ENCODE measurements at places on chromosomes 2 and 18.
A peak's percentile ranks its signal among the peaks of the same experiment; 100 is the strongest.

GRCh38 chr2:233819884-233820773 lies 34.2 kb downstream of the HJURP start:
- DNase-seq: no peak

DNA sequence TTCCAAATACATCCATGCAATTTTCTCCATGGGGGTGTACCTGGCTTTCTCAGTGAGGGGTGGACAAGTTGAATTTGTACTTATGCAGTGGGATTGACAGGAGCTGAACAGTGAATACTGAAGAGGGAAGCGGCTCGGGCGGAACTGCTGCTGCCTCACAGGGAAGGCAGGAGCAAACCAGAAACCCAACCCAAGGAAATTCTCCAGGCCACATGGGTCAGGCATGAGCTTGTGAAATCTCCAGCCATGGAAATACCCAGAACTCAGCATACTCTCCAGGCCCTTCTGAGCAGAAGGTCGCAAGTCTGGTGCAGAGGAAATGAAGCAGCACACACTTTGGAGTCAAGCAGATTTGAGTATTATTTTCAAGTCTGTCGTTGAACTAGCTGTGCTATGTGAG lies 26.5 kb upstream of the INO80C start:
- no peak for DNase-seq

GRCh38 chr2:24265212-24265611 lies 90.4 kb downstream of the FAM228A start:
- no peak for DNase-seq

DNA sequence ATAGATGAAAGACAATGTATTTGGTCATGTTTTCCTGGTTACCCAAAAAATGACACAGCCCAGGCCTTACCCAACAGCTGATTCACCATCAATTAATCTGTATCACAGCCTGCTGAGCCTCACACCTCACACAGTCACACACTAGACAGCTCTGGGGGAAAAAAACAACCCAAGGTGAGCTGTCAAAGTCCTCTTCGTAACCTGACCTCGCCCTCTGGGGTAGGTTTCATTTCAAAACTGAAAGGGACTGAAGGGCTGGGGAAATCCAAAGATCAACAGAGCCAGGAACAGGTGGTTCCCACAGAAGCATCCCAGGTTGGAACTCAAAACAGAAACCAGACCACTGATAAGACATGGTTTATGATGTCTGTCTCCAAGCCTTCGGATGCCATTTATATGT lies 18.2 kb upstream of the PCBP1 start:
- DNase-seq: no peak

- DNase-seq: peak; percentile 32
Measured at GRCh38 chr18:63319383-63320122, at the start of gene BCL2. TSS of gene BCL2 (minus strand) at chr18:63319769.

DNA sequence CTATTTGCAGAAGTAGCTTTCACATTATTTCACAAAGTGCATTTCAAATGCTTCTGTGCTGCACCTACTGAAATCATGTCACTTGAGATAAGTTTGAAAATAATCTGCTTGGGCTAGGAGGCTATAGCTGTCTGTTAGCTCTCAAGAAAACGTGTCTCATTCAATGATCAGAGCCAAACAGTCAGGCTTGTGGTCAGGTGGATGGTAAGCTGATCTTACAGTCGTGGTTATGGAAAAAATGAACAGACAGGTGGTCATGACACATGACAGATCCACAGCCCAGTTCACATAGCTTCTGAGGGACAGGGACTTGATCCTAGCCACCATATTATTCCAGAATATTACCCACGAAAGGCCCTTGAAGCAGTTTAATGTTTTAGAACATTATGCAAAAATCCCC lies 26.5 kb upstream of the RFX8 start:
- DNase-seq: peak; percentile 42

GRCh38 chr2:239758279-239758877 lies 266.8 kb downstream of the NDUFA10 start:
- peak; percentile 59 for DNase-seq

GRCh38 chr2:62736899-62737559 lies 31.5 kb downstream of the EHBP1 start:
- no peak for DNase-seq

GRCh38 chr18:10930076-10930475 lies 219.3 kb downstream of the PIEZO2 start:
- DNase-seq: no peak

DNA sequence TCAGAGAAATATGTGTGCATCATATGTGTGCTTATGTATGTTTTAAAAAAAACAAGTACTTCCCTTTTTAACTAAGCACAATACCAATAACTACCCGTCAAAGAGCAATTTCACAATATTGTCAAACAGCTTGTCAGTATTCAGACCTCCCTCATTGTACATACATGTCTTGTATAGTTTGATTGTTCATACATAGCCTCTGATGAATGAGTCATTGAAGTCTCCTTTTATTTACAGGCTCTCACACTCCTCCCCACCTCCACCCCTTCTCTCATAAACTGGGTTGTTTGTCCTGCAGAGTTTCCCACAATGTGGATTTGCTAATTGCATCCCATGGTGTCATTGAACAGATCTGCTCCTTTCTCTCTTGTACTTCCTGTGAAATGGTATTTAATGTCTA lies 132.8 kb upstream of the L3MBTL4 start:
- no peak for DNase-seq

DNA sequence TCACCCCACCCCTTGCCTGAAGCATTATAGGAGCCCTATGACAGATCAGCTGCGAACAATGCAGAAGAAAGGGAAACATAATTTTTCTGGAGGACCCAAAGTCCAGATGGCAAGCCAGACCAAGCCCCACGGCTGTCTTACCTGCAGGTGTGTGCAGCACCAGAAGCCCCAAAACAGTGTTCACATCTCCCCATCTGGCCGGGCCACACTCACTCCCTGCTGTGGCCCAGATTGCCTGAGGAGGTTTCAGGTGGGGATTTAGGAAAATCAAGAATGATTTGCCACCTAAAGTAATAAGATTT lies 11.7 kb upstream of the STK17B start:
- no peak for DNase-seq

GRCh38 chr18:79259218-79259617 lies 136.5 kb upstream of the NFATC1 start:
- no peak for DNase-seq

GRCh38 chr18:39863916-39864315 lies 2091.1 kb upstream of the PIK3C3 start:
- DNase-seq: no peak

GRCh38 chr2:13919981-13920382 lies 712.5 kb upstream of the LRATD1 start:
- no peak for DNase-seq

GRCh38 chr2:204472375-204472774 lies 72.9 kb upstream of the PARD3B start:
- DNase-seq: no peak

- DNase-seq: no peak
Measured at GRCh38 chr2:169965495-169965894, 138.2 kb downstream of the UBR3 start.

GRCh38 chr2:202064171-202064880 lies 8.7 kb upstream of the KIAA2012 start:
- DNase-seq: peak; percentile 41

DNA sequence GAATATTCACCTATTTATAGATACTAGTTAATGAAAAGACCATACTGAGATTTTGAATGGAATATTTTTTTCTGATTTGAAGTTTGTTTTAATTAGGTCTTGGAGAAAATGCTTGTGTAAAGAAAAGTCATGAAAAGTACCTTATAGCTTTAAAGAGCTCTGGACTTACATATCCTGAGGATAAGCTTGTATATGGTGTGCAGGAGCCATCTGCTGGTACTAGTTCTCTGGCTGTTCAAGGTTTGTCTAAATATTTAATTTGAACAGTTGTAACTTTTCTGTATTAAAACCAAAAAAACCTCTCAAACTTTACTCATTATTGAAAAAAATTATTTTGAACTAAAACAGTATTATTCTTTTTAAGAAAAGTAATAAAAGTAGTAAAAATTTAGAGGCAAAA lies 50.1 kb downstream of the UBR3 start:
- DNase-seq: no peak

DNA sequence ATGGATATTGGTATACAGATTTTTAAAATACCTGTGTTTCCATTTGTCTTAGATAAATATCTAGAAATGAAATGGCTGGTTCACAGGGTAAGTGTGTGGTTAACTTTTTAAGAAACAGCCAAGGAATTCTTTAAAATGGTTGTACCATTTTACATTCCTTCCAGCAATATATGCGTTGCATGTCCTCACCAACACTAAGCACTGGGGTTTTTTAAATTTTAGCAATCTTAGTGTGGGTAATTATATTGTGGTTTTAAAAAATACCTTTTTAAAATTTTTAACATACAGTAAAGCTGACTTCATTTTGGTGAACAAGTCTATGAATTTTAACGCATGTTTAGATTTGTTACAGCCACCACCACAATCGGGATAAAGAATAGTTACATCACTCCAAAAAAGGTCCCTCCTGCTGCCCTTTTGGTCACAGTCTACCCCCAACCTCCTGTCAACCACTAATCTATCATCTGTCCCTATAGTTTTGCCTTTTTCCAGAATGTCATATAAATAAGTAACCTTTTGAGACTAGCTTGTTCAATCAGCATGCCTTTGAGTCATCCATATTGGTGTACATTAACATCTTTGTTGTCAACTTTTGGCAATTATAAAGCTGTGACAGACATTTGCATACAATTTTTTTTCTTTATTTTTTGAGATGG lies 128.1 kb upstream of the MSTN start:
- DNase-seq: no peak

All from urothelium cell line (cell line).